Activated CD8-positive, alpha-beta T cell treated with anti-CD3 and anti-CD28 coated beads for 36 hours (primary cell): ENCODE measurements at places on chromosomes 11 and 22. TPM values are rescaled to one million over a fixed set of nuclear protein-coding genes. Genes with fewer than 3 reads are reported as not detected.

KCTD14 gene
- total RNA-seq: 0.16 TPM

TTC17 gene
- total RNA-seq: 48.7 TPM

KCNQ1OT1 gene
- total RNA-seq: 0.22 TPM

KRTAP5-6 gene
- total RNA-seq: not detected

NEFH gene
- 8.6 TPM for total RNA-seq

HBD gene
- not detected for total RNA-seq

CSNK1E gene
- total RNA-seq: 123 TPM

GGTLC2 gene
- not detected for total RNA-seq

SYT7 gene
- total RNA-seq: not detected

- H3K4me1 ChIP-seq: peaks cover 23% of the 10 kb centered on the region
- peak overlapping the region; percentile 87 for H3K4me3 ChIP-seq
- H3K36me3 ChIP-seq: peaks cover 7% of the 10 kb centered on the region
- peak overlapping the region; percentile 82 for H3K27ac ChIP-seq
Observed at GRCh38 chr11:73760135-73760678, 667 bp downstream of the RAB6A start.

DNA sequence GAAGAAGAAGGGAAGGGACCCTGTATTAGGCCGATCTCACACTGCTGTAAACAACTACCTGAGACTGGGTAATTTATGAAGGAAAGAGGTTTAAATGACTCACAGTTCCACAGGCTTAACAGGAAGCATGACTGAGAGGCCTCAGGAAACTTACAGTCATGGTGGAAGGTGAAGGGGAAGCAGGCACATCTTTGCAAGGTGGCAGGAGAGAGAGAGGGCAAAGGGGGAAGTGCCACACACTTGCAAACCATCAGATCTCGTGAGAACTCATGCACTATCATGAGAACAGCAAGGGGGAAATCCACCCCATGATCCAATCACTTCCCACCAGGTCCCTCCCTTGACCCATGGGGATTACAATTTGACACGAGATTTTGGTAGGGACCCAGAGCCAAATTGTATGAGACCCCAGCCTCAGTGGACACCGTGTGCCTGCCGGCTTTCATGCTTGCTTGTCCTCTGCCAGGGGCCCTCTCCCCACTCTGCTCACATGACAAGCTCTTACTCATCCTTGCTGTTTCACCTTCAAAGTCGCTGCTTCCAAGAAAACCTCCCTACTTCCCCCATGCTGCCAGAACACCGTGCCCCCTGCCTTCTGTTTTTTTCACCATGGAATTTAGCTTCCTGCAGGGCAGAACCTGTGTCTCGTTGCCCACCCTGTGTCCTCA, 23.3 kb upstream of the PPFIA1 start:
- no peak for DNase-seq
- H3K27me3 ChIP-seq: peaks cover 2% of the 10 kb centered on the region
- no peaks in the 10 kb centered on the region for H3K36me3 ChIP-seq
- H3K27ac ChIP-seq: no peak overlapping the region
- H3K4me1 ChIP-seq: peaks cover 6% of the 10 kb centered on the region

- H3K4me1 ChIP-seq: peaks cover 8% of the 10 kb centered on the region
- no peak overlapping the region for H3K4me3 ChIP-seq
- DNase-seq: no peak
- H3K27me3 ChIP-seq: no peaks in the 10 kb centered on the region
- no peak overlapping the region for H3K27ac ChIP-seq
Observed at GRCh38 chr22:19862619-19863246, 8.1 kb upstream of the GNB1L start.

DNA sequence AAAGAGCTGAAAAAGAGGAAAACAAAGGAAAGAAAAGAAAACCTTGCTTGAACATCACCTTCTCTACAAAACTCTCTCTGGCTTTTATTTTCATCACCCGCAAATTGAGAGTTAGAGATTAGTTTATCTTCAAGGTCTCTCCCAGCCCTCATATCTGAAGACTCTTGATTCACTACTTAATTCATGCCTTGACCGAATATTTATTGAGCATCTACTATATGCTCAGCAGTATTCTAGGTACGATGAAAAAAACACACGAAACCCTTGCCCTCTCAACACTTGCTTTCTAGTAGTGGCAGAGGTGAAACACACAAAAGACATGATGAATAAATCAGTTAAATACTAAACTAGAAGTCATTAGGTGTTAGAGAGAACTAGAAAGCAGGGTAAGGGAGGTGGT, 150.6 kb upstream of the CADM1 start:
- no peaks in the 10 kb centered on the region for H3K36me3 ChIP-seq
- no peak for DNase-seq
- peaks cover 17% of the 10 kb centered on the region for H3K27me3 ChIP-seq
- H3K4me3 ChIP-seq: no peak overlapping the region
- H3K4me1 ChIP-seq: no peaks in the 10 kb centered on the region

- H3K27ac ChIP-seq: no peak overlapping the region
- DNase-seq: peak; percentile 42
- no peaks in the 10 kb centered on the region for H3K4me1 ChIP-seq
- H3K4me3 ChIP-seq: no peak overlapping the region
Observed at GRCh38 chr11:71418643-71419042, 29.6 kb downstream of the DHCR7 start.

- no peak overlapping the region for H3K4me3 ChIP-seq
- H3K27ac ChIP-seq: peak overlapping the region; percentile 55
- peaks cover 46% of the 10 kb centered on the region for H3K4me1 ChIP-seq
Observed at GRCh38 chr11:46669711-46670139, 30.7 kb downstream of the ARHGAP1 start.

GRCh38 chr22:39634530-39635405, 64.2 kb downstream of the CACNA1I start:
- no peaks in the 10 kb centered on the region for H3K36me3 ChIP-seq
- peaks cover 4% of the 10 kb centered on the region for H3K4me1 ChIP-seq
- DNase-seq: peak; percentile 40
- no peak overlapping the region for H3K4me3 ChIP-seq
- no peaks in the 10 kb centered on the region for H3K27me3 ChIP-seq
- H3K27ac ChIP-seq: no peak overlapping the region

DNA sequence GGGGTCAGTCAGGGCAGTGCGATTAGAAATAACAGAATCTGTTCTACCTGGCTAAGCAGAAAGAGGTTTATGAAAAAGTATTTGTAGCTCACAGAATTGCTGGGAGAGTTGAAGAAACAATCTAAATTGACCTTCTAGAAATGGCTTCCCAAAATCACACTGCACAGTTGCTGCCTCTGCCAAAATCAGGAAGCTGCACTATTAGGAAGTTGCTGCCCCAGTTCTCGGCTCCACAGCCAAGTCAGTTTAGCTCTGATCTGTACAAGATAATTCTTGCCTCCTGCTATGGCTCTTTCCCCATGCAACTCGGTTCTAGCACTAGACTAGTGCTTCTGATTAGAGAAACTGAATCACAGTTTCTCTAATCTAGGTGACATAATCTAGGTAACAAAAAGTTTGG, 16.0 kb upstream of the CCDC90B start:
- H3K4me3 ChIP-seq: no peak overlapping the region
- H3K27ac ChIP-seq: no peak overlapping the region
- H3K27me3 ChIP-seq: no peaks in the 10 kb centered on the region
- no peak for DNase-seq
- H3K36me3 ChIP-seq: no peaks in the 10 kb centered on the region

DNA sequence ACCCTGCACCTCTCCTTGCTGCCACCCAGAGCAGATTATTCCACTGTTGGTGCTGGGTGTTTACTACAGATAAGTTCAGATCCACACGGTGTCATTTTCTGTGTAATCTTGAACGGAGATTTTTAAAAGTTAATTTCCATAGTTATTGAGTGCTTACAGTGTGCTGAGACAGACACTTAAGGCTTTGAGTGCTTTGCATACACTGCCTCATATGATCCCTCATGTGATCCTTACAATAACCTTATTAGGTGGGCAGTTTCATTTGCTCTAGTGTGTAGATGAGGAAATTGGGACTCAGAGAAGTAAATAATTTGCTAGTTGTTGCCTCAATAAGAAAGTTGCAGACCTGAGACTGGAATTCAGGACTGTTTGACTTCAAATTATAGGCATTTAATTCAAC, 32.3 kb upstream of the ME3 start:
- H3K4me3 ChIP-seq: no peak overlapping the region
- no peak overlapping the region for H3K27ac ChIP-seq
- H3K36me3 ChIP-seq: no peaks in the 10 kb centered on the region
- H3K27me3 ChIP-seq: peaks cover 14% of the 10 kb centered on the region
- no peaks in the 10 kb centered on the region for H3K4me1 ChIP-seq
- DNase-seq: no peak

DNA sequence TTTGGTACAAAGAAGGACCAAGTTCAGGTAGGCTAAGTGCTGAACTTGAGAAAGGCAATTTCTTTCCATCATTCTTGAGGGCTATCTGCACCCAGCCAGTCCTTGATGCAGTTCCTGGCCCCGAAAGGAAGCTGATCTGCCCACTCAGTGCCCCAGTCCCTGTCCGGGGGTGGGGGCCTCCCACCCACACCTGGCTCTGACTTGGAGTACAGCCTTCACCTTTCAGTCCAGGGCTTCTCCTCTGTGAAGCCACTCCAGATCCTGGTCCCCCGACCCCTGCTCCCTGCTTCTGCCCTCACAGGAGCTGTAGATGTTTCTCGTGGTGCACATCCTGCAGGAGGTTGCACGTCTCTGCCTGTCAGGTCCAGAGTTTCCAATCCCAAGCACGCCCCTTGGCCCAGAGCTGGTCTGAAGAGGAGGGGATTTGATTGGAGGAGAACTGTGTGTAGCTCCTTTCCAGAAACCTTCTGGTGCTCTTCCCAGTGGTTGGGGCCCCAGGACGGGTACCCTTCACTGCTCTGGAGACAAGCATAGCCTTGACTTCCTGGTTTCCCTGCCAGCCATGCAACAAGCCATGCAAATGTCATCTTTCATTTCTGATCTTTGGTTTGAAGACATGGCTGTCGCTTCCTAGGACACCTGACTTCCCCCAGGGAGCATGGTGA, 75.3 kb downstream of the BCR start:
- H3K4me3 ChIP-seq: no peak overlapping the region
- no peak overlapping the region for H3K27ac ChIP-seq
- no peaks in the 10 kb centered on the region for H3K27me3 ChIP-seq

DNA sequence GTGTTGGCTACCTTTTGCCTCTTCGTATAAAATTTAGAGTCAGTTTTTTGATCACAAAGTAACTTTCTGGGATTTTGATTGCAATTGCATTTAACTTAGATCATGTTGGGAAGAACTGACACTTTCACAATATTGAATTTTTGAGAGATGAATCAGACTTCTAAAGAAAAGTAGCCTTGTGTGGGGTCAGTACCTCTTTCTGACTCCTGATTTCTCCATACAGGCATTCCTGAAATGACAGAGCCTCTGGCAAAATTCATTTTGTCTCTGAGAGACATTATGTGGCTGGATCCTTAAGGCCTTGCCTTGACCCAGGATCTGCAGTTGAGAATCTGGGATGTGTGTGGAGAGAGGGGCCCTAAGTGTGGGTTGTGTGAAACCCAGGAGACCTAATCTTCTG, 37.8 kb downstream of the PPFIBP2 start:
- DNase-seq: no peak
- no peaks in the 10 kb centered on the region for H3K27me3 ChIP-seq
- H3K4me1 ChIP-seq: no peaks in the 10 kb centered on the region
- no peaks in the 10 kb centered on the region for H3K36me3 ChIP-seq

DNA sequence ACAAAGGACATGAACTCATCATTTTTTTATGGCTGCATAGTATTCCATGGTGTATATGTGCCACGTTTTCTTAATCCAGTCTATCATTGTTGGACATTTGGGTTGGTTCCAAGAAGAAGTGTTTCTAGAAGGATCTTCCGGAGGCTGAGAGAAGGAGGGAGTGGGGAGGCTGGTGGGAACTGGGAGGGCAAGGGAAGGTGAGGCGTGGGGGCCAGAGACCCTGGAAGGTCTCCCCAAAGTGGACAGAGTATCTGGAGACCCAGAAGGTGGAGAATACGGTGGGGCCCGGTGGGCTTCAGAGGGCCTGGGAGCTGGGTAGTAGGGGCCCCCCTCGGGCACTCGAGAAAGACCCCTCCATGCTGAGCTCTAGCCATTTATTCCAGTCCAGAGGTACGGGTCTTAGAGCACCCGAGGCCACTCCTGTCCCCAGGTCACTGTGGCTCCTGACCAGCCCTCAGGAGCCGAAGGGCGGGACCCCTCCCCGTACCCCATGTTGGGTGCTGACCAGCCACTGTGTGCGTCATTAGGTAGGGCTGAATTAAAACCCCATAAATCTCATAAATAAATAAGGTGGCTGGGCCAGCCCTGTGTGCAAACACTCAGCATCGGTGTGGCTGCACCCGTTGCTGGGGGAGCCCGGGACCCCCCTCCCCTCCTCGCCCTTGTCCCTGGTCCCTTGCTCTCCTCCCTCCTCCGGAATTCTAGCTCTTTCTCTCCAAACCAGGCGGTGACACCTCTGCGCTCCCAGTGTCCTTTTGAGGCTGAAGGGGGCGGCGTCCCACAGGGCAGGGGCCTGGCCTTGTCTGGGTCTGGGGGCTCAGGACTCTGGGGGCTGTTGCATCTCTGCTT, 38.8 kb upstream of the MUC5AC start:
- no peak for DNase-seq
- H3K36me3 ChIP-seq: no peaks in the 10 kb centered on the region
- no peak overlapping the region for H3K4me3 ChIP-seq
- H3K27me3 ChIP-seq: peaks cover 2% of the 10 kb centered on the region

DNA sequence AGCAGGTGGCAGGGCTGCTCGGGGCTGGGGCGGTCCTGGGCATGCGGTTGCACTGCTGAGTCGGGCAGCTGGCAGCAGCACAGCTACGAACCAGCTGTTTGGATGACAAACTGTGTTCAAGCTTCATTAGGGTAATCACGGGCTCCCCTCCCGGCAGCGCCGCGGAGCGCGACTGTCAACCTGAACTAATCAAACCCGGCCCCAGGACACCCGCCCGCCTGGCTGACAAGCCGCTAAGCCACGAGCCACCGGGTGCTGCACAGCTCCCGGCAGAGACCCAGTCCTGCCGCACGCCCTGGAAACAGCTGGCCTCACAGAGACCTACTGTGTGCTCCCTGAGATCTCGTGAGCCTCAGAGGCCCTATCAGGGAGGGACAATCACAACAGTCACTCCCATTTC, 60.6 kb upstream of the TCF20 start:
- no peak for DNase-seq
- peaks cover 27% of the 10 kb centered on the region for H3K4me1 ChIP-seq
- no peak overlapping the region for H3K27ac ChIP-seq
- H3K27me3 ChIP-seq: no peaks in the 10 kb centered on the region

DNA sequence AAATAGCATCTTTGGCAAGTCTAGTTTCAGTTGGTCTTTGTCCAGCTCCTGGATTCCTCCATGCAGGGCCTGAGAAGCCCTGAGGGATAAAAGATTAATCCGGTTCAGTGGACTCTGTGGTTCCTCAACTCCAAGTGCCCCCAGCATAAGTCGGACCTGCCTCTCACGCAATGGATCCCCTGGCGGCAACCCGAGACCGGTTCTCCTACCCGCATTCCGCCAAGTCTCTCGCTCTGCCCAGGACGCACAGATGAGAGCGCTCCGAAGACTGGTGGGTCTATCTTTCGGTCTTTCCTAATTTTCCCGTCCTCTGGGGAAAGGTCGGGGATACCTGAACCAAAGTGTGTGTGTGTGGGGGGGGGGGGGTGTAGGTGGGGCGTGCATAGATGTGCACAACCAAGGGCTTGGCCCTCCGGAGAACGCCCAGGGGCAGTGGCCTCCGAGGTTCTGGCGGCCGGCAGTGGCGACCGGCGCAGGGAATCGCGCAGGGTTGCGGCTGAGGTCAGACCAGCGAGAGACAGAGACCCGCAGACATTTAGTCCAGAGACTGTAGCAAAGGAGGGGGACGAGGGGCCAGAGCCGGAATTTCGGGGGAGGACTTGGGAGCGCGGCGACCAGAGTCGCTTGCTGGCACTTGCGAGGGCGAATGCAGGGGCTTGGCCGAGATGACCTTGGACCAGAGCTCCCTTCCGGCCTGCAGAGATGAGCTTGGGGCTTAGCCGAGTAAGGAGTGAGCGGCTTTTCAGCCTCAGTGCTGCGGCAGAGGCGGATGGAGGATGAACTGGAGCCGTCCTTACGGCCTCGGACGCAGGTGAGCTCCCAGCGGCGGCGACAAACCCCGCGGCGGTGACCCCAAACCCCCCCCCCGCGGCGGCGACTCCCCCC, 712 bp upstream of the SLC2A11 start:
- peak overlapping the region; percentile 67 for H3K27ac ChIP-seq
- peak overlapping the region; percentile 90 for H3K4me3 ChIP-seq
- no peaks in the 10 kb centered on the region for H3K27me3 ChIP-seq
